Upper lobe of left lung (tissue), 6 donors: ENCODE measurements at places on chromosomes 16 and 17. TPM values are rescaled to one million over a fixed set of nuclear protein-coding genes. Genes with fewer than 3 reads are reported as not detected.

DNA sequence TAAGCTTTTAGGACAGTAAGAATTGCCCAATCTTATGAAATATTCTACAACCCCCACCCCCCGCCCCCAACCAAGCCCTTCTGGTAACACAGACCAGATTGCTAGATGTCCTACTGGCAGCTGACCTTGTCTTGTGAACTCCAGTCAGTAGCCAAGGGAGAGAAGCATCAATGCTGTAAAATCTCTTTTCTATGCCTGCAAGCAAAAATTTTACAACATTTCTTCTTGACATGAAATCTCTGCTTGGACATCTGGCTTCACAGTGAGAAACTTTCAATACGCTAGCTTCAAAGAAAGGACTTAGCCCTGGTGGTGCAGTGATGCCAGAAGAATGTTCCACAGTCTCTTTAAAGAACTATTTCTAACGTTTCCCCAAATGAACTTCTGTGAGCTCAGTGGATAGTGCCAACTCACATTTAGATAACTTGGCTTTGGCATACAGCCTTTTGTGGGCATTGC, 169.3 kb upstream of the AXIN2 start:
- DNase-seq = no peak

- DNase-seq = no peak
Measured at GRCh38 chr17:12388226-12388625, 277.5 kb upstream of the MYOCD start.

- no peak for DNase-seq
Measured at GRCh38 chr16:75459691-75460090, 4.8 kb downstream of the TMEM170A start.

DNA sequence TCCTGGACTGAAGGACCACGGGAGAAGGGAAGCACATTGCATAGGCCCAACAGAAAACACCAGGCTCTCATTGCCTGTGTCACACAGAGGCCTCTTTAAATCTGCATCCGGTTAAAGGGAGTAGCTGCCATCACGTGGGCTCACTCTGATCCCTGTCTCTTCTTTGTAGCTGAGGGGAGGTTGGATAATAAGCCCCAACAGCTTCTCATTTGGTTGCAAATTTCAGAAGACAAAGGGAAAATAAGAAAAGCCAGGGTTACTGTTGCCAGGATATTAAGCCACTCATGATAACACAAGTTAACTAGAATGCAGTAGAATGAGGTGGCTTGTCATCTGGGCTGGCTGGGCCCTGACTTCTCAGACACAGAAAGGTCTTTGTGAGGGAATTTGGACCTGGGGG, 325.1 kb upstream of the ERCC4 start:
- no peak for DNase-seq

The CRHR1 gene
- total RNA-seq = not detected

DNA sequence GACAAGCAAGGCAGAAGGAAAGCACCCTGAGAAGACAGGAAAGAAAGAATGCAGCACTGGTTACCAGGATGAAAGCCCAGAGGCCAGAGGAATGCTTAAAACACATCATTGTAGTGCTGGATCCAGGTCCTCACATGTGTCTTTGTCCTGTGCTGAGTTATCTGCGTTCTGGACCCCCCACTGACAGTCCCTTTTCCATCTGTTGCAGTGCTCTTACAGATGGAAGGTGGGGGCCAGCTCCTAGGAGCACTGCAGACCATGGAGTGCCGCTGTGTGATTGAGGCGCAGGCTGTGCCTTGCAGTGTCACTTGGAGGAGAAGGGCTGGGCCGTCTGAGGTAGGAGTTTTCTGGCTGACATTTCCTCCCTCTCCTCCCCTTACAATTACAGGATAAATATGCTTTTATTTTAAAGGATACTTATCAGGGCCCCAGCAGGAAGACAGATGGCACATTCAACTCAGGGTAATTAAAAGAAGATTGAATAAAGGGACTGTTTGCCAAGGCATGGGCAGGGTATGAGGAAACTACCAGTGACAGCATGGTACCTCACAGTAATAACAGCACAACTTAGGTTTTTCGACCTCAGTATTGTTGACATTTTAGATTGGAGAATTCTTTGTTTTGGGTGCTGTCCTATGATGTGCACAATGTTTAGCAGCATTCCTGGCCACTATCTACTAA, 3.0 kb downstream of the EME1 start:
- DNase-seq = no peak

The TP53TG3C gene
- total RNA-seq = 0.27 TPM

The CES5A gene
- total RNA-seq = not detected

DNA sequence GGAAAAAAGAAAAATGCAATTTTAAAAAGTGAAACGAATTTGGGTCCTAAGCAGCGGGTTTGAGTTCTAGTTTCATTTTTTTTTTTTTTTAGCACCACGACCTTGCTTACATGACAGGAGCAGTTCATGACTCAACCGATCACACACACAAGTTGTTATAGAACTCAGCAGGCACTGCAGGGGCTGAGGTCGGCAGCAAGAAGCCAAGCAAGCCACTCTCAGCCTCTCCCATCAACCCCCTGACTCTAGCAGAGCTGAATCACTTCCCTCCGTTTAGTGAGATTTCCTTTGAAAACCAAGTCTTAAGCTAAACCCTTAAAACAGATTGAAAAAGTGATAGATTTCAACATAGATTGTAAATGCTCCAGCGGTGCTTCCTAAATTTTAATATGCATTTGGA, 520.8 kb downstream of the HAPSTR1 start:
- no peak for DNase-seq

DNA sequence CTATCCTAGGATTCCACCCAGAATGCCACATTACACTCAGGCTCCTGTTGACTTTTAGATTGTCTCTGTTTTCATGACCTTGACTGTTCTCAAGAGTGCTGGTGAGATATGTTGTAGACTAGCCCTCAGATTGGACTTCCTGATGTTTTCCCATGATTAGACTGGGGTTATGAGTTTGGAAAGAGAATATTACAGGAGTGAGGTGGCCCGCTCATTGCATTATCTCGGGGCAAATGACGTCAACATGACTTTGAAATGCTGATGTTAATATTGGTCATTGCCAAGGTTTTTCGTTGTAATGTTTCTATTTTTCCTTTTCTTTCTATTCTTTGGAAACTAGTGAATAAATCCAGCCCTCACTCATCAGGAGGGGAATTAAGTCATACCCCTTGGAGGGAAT, 355.7 kb upstream of the MON1B start:
- no peak for DNase-seq

DNA sequence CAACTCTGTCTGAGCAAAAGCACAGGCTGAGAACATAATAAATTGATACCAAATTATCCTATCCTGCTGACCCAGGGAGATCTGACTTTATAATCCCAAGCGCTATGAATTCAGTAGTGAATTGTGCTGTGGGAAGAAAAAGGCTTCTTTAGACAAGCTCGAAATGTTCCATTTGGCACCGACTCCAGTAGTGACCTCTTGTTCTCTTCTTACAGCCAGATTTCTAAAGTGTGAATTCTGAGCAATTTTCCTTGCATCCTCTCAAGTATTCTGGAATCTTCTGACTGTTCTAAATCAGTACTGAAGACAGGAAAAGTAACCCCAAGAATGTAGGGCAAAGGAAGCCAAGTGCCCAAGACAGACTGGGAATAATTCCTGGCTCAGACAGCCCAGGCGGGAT, 58.2 kb downstream of the CDYL2 start:
- DNase-seq = no peak

DNA sequence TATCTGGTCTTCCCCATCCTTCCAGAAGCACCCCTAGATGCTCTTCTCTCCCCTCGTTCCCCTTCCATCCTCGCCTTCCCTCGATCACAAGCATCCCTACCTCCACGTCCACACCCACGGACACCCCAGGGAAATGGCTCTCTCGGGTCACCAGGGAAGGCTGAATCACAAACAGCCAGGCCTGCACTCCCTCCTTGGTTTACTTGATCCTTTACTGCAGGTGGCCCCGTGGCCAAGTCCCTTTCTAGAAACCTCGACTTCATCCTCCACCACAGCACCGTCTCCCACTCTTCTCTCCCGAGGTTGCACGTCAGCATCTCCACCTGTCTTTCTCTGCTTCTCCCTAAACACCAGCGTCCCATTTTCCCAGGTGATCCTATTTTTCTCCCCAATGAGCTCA, 6.5 kb upstream of the RBFOX3 start:
- no peak for DNase-seq

DNA sequence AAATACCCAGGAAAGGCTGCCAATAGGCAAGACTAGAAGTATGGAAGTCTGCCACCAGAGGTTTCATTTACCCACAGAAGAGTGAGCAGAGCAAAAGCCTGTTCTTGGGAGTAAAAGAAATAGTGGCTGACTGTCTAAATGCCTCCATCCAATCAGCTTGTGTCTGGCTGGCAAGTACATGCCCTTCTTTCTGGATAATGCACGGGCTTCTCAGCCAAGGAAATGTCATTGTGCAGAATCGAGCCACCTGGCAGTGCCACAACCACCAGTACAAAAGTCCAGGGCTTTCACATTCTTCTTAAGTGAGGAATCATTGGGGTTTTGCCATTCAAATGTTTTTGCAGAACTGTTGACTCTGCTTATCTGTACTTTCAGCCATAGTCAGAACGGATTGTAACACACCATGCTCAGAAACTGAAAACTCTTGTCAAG, 10.1 kb upstream of the ERCC4 start:
- DNase-seq = peak; percentile 25

DNA sequence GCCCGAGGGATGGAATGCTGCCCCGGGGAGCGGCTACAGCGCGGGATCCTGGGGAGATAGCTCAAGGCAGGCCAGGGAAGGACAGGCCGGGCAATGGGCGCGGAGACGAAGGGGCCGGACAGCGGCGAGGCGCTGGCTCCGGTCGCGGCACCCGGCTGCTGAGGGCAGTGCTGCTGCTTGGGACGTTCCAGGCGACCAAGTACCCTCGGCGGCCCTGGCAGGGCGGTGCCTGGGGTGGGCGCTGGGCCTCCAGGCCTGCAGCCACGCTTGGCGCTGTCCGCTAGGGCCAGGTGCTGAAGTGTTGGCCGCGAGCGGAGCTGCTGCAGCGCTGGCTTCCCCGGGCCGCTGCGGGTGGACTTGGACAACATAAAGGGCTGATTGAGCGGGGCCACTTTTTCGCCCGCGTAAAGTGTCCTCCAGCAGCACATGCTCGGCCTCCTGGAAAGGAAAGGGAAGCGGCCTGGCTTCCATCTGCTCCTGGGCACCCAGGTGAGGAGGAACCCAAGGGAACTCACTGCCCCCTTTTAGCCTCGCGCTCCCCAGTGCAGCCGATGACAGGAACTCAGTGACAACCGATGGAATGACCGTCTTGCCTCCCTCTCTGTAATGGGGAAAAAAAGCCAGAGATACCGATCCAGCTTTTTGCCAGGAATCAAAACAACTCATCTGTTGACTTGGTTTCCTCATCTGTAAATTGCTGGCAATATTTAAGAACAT, 23.7 kb downstream of the CLEC3A start:
- DNase-seq = peak; percentile 93

DNA sequence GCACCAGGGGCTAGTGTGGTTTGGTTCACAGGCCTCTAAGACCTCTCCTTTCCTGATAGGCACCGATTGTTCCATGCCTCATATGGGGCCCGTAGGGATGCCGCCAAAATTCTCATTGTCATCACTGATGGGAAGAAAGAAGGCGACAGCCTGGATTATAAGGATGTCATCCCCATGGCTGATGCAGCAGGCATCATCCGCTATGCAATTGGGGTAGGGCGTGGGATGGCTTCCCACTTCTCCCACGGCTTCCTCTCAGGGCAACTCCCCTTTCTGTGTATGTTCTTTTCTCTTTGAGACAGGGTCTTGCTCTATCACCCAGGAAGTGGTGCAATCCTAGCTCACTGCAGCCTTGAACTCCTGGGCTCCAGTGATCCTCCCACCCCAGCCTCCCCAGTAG, 5.3 kb downstream of the ITGAX start:
- no peak for DNase-seq

- DNase-seq = no peak
Measured at GRCh38 chr17:4333041-4333440, 33.4 kb downstream of the UBE2G1 start.

The HAS3 gene
- 7.4 TPM for total RNA-seq

DNA sequence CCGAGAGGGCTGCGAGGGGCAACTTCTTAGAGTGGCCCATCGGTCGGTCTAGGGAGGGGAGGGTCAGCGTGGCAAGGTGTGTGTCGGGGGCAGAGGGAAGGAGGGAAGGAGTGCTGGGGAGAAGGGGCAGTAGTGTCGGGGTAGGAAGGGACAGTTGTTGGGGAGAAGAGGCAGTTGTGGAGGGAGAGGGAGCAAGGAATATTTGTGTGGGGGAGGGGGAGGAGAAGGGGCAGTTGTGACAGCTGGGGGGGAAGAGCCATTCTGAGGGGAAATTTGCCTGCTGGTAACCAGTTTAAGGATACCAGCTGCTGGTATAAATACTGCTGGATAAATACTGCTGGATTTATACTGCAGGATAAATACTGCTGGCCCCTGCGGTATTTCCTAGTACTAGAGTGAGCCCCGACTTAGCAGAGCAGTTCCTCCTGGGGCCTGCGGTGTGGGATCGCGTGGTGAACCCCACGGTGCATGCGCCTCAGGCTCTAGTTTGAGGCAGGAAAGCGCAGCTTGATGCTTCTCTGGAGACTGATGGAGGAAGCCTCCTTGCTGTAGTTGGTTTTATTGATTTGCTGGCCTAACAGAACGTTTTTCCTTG, 309 bp downstream of the DNAH2 start:
- DNase-seq = no peak

DNA sequence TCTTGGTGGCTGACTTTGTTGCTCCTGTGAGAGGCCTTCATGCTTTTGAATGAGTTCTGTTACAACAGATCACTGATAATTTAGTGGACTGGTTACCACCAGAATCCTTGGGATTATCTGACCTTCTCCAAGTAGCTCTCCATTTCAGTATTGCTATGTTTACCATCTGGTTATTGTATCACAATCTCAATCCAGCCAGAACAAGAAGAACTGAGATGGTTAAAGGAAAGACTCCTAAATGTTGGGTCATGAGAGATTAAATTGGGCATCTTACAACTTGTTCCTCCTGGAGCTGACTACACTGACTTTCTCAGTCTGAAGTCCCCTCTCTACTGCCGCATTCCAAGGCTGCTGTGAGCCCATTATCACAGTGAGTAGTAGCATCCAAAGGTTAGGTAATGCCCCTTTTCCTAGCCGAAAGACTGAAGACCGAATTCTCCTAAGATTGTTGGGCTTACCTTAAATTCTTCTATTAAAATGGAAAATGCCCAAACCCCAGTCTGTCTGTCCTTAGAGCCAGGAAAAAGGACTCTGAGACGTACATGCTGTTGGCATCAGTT, 181.7 kb upstream of the TBX2 start:
- DNase-seq = no peak

- peak; percentile 91 for DNase-seq
Measured at GRCh38 chr16:56193951-56194726, 2.9 kb downstream of the GNAO1 start.
